Activated T-helper 1 cell treated with anti-CD3 and anti-CD28 coated beads, Interleukin-12 subunit alpha, Interleukin-12 subunit beta, Interleukin-2, Interleukin-4 antibody, amounts not matched to agents 30 ng/mL and 10 ng/mL and 1 ng/mL, durations not matched to agents 14 hours and 24 hours and 36 hours (primary cell): ENCODE measurements at places on chromosomes 3 and 15. TPM values are rescaled to one million over a fixed set of nuclear protein-coding genes. Genes with fewer than 3 reads are reported as not detected.

Gene MYZAP
- not detected in 2 replicates for total RNA-seq

Gene PGBD4
- total RNA-seq = 3.9 TPM in 2 replicates

Gene C3orf33
- 1.9 and 2.0 TPM in 2 replicates for total RNA-seq

Gene MEGF11
- not detected in 2 replicates for total RNA-seq

Gene PLA2G4E
- not detected in 2 replicates for total RNA-seq

Gene TICRR
- total RNA-seq = 17.6 and 19.2 TPM in 2 replicates

Gene CPNE9
- 0.93 TPM in 1 of 2 replicates, not detected in the other for total RNA-seq

Gene DUOXA1
- total RNA-seq = 0.37 TPM in 1 of 2 replicates, not detected in the other

Gene PROS1
- 1.0 and 1.2 TPM in 2 replicates for total RNA-seq

Gene ADCY5
- not detected in 2 replicates for total RNA-seq

Gene KBTBD13
- total RNA-seq = not detected in 2 replicates

Gene TMEM45A
- total RNA-seq = 0.13 and 0.34 TPM in 2 replicates

DNA sequence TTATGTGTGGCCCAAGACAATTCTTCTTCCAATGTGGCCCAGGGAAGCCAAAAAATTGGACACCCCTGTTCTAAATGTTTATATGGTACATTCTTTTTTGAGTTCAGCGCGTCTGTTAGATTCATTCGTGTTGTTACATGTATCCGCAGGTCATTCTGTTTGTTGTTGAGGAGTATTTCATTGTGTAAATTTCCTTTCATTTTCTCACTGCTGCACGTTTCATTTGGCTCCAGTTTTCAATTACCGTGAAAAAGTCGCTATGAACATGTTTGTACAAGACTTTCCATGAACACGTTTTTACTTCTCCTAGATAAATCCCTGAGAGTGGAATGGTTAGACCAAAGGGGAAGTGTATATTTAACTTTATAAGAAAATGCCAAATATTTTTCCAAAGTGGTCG, 7.5 kb upstream of the OPA1 start:
- H3K27me3 ChIP-seq = peaks cover 2% of the 10 kb centered on the region
- no peak overlapping the region for H3K4me3 ChIP-seq
- no peaks in the 10 kb centered on the region for H3K36me3 ChIP-seq
- no peak overlapping the region for H3K27ac ChIP-seq
- H3K4me1 ChIP-seq = no peaks in the 10 kb centered on the region

DNA sequence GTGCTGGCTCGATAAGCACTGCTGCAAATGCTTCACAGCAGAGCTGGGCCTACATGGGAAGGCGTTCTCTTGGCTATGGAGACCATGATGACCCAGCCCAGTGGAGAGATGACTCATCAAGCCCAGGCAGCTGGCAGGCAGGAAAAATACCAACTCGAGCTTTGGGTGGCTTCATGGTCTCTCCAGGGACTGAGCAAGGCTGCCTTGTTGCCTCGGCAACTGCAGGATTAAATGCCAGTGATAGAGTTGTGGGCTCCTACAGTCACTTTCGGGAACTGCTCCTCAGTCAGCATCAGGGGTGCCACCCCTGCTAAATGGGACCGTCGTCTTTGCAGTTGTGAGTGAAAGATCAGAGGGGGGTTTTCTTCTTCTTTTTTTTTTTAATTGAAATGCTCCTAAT, 54.6 kb upstream of the MYZAP start:
- H3K27me3 ChIP-seq = peaks cover 5% of the 10 kb centered on the region
- no peak overlapping the region for H3K4me3 ChIP-seq
- no peaks in the 10 kb centered on the region for H3K36me3 ChIP-seq
- DNase-seq = no peak

- H3K27ac ChIP-seq = no peak overlapping the region
- H3K36me3 ChIP-seq = no peaks in the 10 kb centered on the region
- no peak for DNase-seq
- peaks cover 6% of the 10 kb centered on the region for H3K27me3 ChIP-seq
- no peaks in the 10 kb centered on the region for H3K4me1 ChIP-seq
Measured at GRCh38 chr15:91258415-91258759, 158.3 kb downstream of the SV2B start.

GRCh38 chr15:65248511-65249255, 37.4 kb upstream of the CILP start:
- DNase-seq = no peak
- no peak overlapping the region for H3K4me3 ChIP-seq
- peaks cover 2% of the 10 kb centered on the region for H3K36me3 ChIP-seq

GRCh38 chr3:72273615-72274014, 488.7 kb upstream of the PROK2 start:
- peaks cover 1% of the 10 kb centered on the region for H3K27me3 ChIP-seq
- H3K36me3 ChIP-seq = no peaks in the 10 kb centered on the region
- no peak overlapping the region for H3K4me3 ChIP-seq

- peak; percentile 7 for DNase-seq
- H3K36me3 ChIP-seq = no peaks in the 10 kb centered on the region
- no peak overlapping the region for H3K4me3 ChIP-seq
- peaks cover 5% of the 10 kb centered on the region for H3K4me1 ChIP-seq
- H3K27me3 ChIP-seq = peaks cover 12% of the 10 kb centered on the region
Measured at GRCh38 chr3:137946356-137946973, 63.5 kb upstream of the CLDN18 start.

DNA sequence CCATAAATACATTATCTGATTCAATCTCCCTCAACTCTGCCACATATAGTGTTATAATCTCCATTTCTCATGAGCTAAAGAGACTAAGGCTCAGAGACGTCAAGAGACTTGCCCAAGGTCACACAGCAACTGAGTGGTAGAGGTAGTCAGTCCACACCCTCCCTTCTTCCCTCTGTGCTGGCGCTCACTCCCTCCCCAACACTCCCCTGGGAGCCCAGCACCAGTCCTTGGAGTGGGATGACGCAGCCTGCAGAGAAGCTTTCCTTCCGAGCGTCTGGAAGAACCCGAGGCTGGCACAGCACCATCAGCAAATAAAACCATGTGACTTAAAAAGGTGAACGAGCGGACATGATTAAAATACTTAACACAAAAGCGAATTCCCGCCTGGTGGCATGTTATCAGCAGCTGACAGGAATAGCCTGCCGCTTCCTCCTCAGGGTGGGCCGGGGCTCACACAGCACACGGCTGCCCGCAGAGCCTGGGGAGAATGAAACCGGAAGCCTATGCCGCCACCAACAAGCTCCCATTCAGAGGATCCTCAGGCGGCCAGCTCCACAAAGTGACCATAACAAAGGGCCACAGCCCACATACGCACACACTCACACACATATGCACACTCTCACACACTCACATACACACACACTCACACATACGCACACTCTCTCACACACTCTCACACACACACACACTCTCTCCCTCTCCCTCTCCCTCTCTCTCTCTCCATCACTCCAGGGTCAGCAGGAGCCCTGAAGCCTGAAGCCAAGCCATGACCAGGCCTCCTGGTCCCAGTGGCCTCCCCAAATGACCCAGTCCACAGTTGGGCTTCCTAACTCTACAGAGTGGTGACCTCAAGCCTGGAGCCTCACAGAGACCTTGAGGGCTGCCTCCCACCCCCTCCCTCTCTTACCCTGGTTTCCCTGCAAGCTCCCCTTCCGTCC, 120.5 kb downstream of the XXYLT1 start:
- H3K4me1 ChIP-seq = peaks cover 43% of the 10 kb centered on the region
- peak overlapping the region; percentile 63 for H3K4me3 ChIP-seq
- peak; percentile 8 for DNase-seq
- peaks cover 6% of the 10 kb centered on the region for H3K27me3 ChIP-seq
- peak overlapping the region; percentile 81 for H3K27ac ChIP-seq

GRCh38 chr15:82647835-82648256, 683 bp upstream of the CPEB1 start:
- peaks cover 38% of the 10 kb centered on the region for H3K27me3 ChIP-seq
- no peak overlapping the region for H3K4me3 ChIP-seq
- no peaks in the 10 kb centered on the region for H3K4me1 ChIP-seq
- no peaks in the 10 kb centered on the region for H3K36me3 ChIP-seq
- no peak overlapping the region for H3K27ac ChIP-seq
- DNase-seq = no peak

- no peak overlapping the region for H3K4me3 ChIP-seq
- no peaks in the 10 kb centered on the region for H3K36me3 ChIP-seq
- H3K27ac ChIP-seq = no peak overlapping the region
- no peak for DNase-seq
- H3K4me1 ChIP-seq = no peaks in the 10 kb centered on the region
Measured at GRCh38 chr3:170765419-170766078, 104.4 kb downstream of the RPL22L1 start.

DNA sequence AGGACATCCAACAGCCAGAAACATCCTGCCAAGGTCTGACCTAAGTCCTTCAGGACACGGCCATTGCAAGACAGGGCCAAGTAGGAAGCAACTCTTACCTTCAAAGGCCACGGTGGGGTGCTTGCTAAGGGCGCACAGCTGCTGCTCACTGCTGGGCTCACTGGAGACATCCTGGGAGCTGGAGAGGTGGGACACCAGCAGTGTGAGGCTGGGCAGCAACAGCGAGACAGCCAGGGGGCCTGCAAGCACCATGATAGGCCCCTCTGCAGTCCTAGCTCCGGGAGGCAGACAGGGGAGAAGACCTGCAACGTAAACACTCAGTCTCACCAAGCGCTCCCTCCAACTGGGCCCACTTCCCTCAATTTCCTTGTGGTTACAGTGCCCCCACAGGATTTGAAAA, 79.2 kb downstream of the SEMA5B start:
- no peaks in the 10 kb centered on the region for H3K4me1 ChIP-seq
- H3K4me3 ChIP-seq = no peak overlapping the region
- no peak for DNase-seq

DNA sequence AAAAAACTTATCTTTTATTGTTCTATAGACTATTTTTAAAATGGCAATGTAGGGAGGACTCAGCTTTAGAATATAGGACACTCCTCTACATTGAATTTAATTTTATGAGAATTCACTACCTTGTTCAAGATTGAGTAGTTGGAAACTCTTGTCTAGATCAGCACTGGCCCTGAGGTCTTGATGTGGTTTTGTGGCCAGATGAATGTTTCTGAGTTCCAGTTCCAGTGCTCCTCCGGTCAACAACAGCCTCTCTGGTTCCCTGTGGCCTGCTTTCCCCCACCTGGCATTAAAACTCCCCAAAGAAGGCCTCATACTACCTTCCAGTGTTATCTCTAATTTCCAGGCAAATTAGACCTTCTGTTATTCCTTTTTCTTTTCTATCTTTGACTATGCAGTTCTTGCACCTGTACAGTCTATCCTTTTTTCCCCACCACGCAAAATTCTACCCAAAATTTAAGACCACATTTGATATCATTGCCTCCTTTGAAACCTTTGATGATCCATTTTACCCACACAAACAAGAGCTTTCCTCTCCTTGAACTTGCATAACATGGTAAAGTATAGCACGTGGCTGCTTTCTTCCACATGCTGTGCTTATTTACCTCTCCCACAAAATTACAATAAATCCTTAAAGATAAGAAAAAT, 9.6 kb upstream of the ANP32A start:
- no peaks in the 10 kb centered on the region for H3K36me3 ChIP-seq
- no peak overlapping the region for H3K27ac ChIP-seq
- peaks cover 5% of the 10 kb centered on the region for H3K27me3 ChIP-seq
- peaks cover 25% of the 10 kb centered on the region for H3K4me1 ChIP-seq
- no peak for DNase-seq
- no peak overlapping the region for H3K4me3 ChIP-seq

DNA sequence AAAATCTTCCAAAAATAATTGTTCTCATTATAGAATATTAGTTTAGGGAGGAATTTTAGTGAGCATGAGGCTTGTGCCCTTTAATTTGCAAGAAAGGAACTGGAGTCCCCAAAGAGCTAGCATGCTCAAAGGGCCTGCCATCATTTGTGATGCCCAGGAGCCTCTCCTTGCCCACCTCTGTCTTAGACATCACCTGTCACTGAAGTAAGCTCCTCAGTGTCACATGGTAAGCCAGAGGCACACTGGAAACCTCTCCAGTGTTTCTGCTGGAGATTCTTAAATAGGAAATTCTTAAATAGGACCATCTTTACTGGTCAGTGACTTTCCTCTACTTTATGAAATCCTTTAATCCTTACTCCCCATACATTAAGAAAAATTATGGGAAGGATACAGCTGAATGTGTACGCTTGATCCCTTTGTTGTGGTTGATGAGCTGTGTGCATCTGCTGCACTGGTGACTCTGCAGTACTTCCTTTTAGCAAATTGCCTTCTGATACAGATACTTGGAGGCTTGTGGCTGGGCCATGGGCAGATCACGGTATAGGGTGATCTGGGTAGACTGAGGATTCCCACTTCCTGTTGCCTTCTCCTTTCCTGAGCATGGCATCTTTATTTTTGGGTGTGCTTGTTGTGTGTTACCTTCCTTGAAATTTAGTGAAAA, 197.4 kb downstream of the KLHL25 start:
- no peaks in the 10 kb centered on the region for H3K27me3 ChIP-seq
- H3K4me1 ChIP-seq = peaks cover 52% of the 10 kb centered on the region

- no peak for DNase-seq
- no peak overlapping the region for H3K4me3 ChIP-seq
Measured at GRCh38 chr3:117549716-117550115, 840.1 kb downstream of the TUSC7 start.

GRCh38 chr3:114446600-114446999, 152.8 kb downstream of the TIGIT start:
- H3K36me3 ChIP-seq = no peaks in the 10 kb centered on the region
- no peak overlapping the region for H3K4me3 ChIP-seq
- H3K27me3 ChIP-seq = peaks cover 5% of the 10 kb centered on the region
- no peak for DNase-seq

DNA sequence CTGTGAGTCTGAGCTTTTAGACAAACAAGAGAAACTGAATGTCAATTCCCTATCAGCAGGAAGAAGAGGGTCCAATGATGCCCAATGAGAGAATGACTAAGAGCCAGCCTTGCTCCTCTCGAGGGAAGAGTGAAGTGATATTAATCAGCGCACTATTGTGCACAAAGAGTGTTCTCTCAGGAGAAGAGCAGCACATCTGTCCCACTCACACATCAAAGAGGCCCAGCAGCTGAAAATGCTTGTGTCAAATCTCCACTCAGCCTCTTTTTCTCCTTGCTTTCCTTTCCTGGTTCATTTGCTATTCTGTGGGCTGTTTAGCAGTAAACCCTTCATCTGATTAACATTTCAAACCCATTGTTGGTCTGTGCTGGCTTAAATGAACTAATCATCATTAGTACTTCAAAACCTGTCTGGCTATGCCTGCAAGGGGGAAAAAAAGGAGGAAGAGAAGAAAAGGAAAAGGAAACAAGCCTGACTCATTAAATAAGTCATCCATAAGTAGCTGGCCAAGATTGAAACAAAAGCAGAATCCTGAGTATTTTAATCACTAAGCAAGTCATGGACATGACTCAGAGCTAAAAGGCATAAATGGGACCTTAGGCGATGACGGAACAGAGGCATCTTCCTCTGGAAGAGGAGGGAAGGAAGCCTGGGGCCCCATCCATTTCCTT, 912.7 kb downstream of the TUSC7 start:
- no peak overlapping the region for H3K4me3 ChIP-seq
- no peak for DNase-seq
- H3K4me1 ChIP-seq = no peaks in the 10 kb centered on the region
- H3K36me3 ChIP-seq = no peaks in the 10 kb centered on the region
- H3K27ac ChIP-seq = no peak overlapping the region

GRCh38 chr15:82108489-82109078, 62.8 kb upstream of the MEX3B start:
- H3K27me3 ChIP-seq = no peaks in the 10 kb centered on the region
- peak; percentile 63 for DNase-seq
- H3K36me3 ChIP-seq = no peaks in the 10 kb centered on the region

GRCh38 chr15:50624616-50625168, 61.9 kb downstream of the TRPM7 start:
- no peaks in the 10 kb centered on the region for H3K27me3 ChIP-seq
- no peak for DNase-seq
- H3K4me3 ChIP-seq = no peak overlapping the region

- H3K4me3 ChIP-seq = no peak overlapping the region
- peaks cover 27% of the 10 kb centered on the region for H3K36me3 ChIP-seq
- DNase-seq = no peak
- no peaks in the 10 kb centered on the region for H3K27me3 ChIP-seq
- no peak overlapping the region for H3K27ac ChIP-seq
- H3K4me1 ChIP-seq = peaks cover 8% of the 10 kb centered on the region
Measured at GRCh38 chr15:99668533-99669182, 64.6 kb downstream of the LYSMD4 start.
